HAP-1 (cell line): ENCODE measurements at places on chromosomes 16 and 17.

- no peak for DNase-seq
Measured at GRCh38 chr17:3572231-3572630, 14.6 kb upstream of the TRPV3 start.

DNA sequence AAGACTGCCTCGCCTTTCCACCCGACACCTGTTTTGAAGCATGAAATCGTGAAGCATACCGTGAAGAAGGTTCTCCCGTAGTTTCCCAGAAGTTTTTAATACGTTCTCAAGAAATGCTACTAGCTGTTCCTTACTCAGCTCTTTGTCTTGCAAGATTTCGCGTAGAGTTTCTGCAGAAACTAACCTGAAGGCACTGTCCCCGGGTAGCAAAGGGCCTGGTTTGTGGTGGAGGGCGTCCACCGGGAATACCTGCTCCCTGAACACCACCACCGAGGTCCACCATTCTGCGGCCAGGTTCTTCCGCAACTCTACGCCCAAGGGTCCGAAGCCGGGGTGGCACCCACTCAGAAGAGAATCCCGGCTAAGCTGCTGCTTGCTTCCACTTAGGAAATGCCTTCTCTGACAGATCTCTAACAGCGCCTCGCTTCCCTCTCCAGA, 487 bp downstream of the POLG2 start:
- peak; percentile 27 for DNase-seq

DNA sequence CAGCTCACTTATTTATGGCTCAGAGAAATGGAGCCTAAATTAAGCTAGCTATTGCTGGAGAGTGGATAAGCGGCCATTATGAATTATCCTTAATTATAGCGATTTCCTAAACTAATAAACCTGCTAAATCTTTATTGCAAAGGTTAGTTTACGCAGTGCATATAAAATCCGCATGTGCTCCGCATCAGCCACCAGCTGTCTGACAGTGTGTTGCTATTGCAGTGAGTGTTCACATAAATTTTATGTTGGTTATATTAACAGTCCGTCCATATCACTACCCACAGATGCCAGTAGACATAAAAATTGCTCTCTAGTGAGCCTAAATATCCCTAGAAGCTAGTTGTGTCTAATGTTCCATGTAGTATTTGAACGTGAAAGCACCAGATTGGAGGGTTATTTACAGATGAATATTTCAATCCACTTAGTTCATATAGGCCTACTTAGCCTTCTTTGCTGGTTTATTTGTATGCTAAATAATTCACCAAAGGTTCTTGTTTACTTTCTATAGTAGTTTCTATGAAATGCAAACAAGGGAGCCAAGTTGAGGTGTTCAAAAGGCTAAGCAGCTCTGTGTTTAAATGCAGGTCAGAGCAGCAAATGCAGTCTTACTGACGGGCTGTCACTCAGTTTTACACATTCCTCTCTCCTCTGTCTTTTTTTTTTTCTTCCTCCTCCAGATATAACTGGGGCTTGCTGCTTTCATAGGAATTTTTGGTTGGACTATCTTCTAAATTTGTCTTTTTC, 219.1 kb downstream of the IRX3 start:
- peak; percentile 54 for DNase-seq

DNA sequence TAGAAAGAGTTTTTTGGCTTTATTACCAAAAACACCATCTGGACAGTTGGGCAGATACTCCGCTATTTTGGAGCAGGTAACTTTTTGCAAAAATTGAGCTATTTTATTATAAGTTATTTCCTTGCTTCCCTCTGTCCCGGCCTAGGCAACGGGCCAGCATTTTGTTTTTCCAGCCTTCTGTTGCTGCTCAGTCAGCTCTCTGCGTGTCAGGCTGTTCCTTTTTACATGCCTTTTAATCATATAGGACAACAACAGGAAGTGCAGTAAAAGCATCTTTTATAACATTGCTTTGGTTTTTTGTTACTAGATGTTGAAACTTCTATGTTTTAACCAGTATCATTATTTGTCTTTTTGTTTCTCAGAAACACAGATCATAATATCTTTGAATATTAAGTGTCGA, 30.4 kb downstream of the PPM1D start:
- no peak for DNase-seq

- DNase-seq, result no peak
Measured at GRCh38 chr16:84271866-84272265, 22.8 kb upstream of the WFDC1 start.
